ENCODE measurements at places on chromosomes 5 and 9.

- no peak for DNase-seq
Measured at GRCh38 chr5:11040345-11040744, 279.3 kb upstream of the DAP start.

GRCh38 chr9:96649620-96650324 is 5.3 kb downstream of the PRXL2C start:
- DNase-seq = no peak

DNA sequence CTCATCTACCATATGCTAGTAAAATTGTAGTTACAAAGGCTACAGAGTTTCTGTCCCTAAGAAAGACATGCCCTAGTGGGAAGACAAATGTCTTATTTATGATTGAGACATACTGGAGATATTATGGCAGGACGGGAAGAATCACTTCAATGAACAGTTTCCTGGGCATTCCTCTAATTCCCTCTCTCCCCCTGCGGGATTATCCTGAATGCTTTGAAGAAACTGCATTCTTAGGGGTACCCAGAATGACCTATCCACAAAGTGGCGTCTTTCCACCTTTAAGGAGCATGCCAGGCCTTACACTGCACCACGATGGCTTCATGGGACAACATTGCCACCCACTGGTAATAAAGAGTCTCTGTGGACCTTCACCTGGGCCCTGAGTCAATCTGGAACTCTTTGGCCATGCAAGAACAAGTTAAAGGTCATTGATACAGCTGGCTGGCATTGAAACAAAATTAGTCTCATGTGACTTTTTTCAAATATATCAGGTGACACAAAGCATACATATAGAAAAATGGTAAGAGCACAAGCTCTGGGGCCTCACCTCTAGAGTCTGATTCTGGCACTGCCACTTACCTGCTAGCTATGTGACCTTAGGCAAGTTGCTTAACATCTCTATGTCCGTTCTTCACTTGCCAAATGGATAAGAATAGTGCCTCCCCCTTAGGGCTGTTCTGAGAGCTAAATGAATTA is 32.0 kb downstream of the ANKRD55 start:
- DNase-seq = peak; percentile 3

GRCh38 chr9:16193066-16193465 is 640.2 kb downstream of the CCDC171 start:
- DNase-seq = no peak

DNA sequence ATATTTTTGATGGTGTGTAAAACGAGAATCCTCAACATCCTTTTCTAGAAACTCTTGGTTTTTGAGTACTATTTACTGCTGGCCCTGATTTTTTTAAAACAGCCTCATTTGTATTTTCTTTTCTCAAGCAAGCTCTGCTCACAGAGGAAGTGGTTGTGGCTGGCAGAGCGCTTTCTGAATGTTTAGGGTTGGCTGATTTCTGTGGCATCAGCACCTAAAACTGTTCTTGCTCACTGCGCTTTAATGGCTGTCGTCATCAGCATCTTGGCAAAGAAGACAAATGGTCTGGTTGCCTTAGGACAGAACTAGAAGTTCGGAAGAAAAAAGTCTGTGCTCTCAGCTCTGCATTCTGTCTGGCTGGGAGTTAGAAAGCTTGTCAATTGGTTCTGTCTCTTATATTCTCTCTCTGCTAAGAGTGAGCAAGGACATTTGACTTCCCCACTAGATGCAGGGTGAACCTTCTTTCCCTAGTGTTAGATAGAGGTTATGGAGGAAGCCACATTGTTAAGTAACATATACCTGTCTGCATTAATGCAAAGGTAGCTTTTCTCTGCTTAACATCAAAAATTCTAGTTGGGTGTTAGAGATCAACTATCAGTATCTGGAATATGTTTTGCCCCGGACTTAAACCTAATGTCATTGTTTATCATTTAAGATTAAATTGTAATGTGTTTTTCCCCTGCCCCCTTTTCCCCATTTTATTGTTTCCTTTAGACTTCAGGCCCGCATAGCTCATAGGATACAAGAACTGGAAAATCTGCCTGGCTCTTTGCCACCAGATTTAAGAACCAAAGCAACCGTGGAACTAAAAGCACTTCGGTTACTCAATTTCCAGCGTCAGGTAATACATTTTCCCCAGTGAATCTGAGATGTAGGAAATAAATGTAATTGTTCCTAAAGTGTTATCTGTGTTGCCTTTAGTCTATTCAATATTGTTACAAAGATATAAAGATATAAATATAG is 39.0 kb downstream of the SMARCA2 start:
- no peak for DNase-seq

- no peak for DNase-seq
Measured at GRCh38 chr9:85136987-85137386, 467.5 kb downstream of the NTRK2 start.

DNA sequence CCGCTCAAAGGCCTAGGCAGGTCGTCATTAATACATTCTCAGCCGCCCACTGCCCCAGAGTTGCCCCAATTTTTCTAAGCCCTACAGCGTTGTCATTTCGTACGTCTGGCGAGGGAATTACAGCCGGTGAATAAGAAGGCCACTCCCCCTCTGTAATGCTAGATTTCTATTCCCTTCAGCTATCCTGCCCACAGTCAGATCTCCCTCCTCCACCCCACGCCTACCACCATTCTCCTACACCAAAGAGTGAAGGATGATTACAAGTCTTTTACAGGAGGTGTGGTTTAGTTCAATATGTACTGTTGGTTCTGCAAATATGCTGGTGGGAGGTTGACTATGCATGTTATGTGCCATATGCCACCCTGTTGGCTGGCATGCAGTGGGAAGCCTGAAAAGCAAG is 83.7 kb upstream of the SMIM15 start:
- DNase-seq = no peak

GRCh38 chr9:18479405-18479804 is 5.5 kb downstream of the ADAMTSL1 start:
- no peak for DNase-seq

DNA sequence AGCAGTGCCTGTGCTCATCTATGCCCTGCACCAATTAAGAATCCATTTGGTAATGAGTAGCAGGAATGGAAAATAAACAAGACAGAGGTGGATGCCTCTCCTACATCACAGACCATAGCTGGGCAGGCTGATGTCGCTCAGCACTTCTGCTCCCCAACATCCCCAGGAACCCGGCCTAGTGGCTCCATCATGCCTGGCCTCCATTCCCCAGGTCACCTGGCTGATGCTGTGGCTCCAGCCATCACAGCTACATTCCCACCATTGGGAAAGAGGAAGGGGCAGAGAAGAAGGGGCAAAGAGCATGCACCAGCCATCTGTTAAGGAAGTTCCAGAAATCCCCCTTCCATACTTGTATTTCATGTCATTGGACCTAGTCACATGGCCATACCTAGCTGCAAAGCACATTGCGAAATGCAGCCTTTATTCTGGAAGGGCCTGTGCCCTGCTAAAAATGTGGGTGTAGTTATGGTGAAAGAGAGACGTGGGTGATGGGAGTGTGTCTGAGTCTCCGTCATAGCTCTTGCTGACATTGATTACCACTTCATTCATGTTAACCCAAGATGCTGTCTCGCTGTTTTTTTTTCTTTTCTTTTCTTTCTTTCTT is 86.1 kb upstream of the ADAMTS2 start:
- no peak for DNase-seq

GRCh38 chr9:112361601-112362000 is 18.3 kb upstream of the HSDL2 start:
- peak; percentile 2 for DNase-seq

GRCh38 chr5:157568720-157569119 is 6.9 kb downstream of the ADAM19 start:
- DNase-seq = no peak

GRCh38 chr9:86598411-86599239 is 244.4 kb upstream of the TUT7 start:
- no peak for DNase-seq

DNA sequence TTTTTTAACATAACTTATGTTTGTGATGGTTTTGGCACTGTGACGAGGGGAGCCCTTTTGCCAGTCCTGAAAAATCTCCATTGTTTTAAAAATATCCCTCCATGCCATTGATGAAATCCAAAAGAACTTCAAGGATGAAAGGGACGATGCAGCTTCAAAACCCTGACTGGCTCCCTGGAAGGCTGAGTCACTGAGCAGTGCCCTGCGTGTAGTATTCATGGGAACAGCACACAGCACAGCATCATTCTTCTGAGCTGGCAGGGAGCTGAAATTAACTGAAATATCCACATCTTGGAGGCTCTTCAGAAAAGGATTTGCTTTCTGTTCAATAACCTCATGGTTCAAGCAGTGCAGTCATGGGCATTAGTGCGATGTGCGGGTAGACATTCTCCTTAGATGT is 29.7 kb downstream of the PDE4D start:
- no peak for DNase-seq

DNA sequence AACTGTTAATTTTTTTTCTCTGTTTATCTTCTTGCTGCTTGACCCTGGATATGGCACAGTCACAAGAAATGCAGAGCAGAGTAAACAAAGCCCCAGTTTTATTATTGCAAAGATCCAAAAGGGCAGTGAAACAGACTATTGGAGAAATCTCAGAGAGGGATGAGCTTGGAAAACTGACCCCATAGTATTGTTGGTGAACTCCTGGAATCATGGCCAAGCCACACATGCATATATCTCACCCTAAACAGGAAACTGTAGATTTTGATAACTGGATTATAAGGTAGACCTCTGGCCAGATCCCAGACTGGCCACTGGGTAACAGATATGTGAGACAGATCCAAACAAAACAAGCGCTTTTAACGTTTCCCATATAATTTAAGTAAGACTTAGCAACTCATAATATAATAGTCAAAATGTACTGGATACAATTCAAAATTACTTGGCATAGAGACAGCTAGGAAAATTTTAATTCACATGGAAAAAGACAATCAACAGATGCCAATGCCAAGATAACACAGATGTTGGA is 263.5 kb upstream of the SEMA6A start:
- DNase-seq = no peak

DNA sequence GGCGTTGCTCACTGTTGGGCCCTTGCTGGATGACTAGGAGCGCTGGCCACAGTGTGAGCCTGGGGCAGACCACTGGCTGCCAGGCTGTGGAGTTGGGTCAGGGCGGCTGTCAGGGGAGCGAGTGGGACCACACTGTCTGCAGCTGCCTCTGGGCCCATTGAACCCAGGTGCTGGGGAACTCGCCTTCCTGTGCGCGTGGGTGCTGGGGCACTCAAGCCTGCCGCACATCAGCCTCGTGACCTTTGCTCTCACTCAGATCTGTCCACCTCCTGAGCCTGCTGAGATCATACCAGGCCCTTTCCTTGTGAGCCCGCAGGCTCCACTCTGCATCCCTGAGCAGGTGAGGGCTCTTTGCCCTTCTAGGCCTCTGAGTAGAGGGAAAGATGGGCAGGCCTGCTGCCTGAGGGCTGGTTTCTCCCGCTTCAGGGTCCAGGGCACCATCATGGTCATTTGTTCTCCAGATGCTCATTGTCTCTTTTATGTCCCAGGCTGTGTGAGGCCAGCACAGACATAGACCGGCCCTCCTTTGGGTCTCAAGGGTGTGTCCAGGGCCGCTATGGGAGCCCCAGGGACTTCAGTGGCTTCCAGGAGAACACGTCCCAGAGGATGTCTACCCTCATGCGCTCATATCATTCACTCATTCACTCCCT is 26.5 kb downstream of the WNK2 start:
- no peak for DNase-seq

DNA sequence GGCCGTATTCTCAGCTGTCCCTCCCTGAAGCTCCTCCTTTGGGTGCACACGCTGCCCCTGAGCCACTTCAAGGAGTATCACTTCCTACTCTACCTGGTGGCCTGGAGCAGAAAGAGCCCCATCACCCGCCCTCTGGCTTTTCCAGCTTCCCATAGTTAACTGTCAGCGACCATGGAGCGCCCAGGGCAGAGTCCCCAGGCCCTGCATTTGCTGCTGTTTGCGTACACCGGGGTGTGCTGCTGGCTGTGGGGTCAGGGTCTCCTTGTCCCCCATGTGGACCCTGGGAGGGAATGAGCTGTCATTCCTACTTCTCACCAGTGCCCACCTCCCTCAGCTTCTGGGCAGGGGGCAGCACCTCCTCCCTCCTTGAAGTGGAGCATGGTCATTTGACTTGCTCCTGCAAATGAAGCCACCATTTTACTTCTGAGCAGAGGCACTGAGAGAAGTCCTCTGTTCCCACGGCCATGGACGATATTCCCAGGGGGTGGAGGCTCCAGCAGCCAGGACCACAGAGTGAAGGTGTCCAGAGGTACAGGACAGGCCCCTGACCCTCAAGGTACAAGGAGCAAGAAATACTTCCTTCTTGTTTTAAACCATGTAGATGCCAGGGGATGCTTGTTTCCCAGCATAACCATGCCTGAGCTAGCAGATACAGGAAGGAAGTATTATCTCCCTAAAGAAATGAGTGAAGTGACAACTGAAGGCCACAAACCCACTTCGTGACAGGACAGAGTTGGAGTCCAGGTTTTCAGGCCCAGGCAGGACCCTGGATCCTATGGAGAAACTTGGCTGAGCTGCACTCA is 40.6 kb upstream of the COL5A1 start:
- DNase-seq = no peak

- DNase-seq = no peak
Measured at GRCh38 chr5:30956251-30956650, 237.2 kb upstream of the CDH6 start.

- no peak for DNase-seq
Measured at GRCh38 chr9:122329597-122329996, 41.2 kb upstream of the PTGS1 start.

GRCh38 chr5:74772359-74772758 is 5.3 kb downstream of the NSA2 start:
- DNase-seq = no peak

- no peak for DNase-seq
Measured at GRCh38 chr5:135546912-135547311, 11.1 kb upstream of the NEUROG1 start.

GRCh38 chr9:6761306-6761705 is 3.5 kb downstream of the KDM4C start:
- no peak for DNase-seq

DNA sequence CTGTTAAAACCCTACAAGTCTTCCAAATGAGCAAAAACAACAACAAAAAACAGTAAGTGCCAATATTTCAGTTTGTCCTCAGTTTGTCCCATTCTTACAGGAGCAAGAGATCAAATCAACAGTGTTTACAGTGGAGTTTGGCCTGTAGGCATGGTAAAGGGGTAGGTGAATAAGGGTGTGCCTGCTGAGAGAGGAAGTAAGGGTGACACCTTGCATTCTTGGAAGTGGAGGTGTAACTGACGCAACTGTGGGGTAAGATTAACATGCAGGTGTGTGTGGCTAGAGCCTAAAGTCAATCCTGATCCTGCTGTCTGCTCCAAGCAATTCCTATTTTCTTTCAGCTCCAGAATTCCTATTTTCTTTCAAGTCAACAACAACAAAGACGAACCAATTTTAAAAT is 43.4 kb downstream of the PFDN1 start:
- no peak for DNase-seq

DNA sequence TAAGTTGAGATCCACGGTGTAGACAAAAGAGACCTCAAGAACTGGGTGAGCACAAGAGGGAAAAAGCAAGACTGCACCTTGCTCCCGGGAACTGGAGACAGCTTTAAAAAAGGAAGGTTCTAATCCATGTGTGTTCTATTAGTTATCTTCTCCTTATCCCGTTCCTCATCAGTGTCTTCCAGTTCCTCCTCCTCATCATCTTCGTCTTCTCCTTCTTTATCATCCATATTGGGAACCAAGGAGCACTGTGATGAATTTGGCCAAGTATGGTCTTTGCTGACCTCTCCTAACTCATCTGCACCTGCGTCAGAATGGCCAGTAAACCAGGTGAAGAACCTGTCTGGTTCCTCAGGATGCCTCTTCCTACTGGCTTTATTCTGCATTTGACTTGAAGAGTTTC is 22.1 kb downstream of the EHMT1 start:
- DNase-seq = no peak

GRCh38 chr5:33401482-33402390 is 39.0 kb upstream of the TARS1 start:
- DNase-seq = no peak

Data from DMS153 (cell line).